ENCODE measurements at places on chromosomes 1 and 21. TPM values are rescaled to one million over a fixed set of nuclear protein-coding genes. Genes with fewer than 3 reads are reported as not detected.

Gene SHE
- polyA plus RNA-seq = not detected

Gene GRHL3
- polyA plus RNA-seq = 1.5 TPM

Gene KCNH1
- polyA plus RNA-seq = not detected

Gene CCSAP
- 2.8 TPM for polyA plus RNA-seq

Gene MARK1
- polyA plus RNA-seq = 5.5 TPM

Gene LCA5L
- polyA plus RNA-seq = 0.27 TPM

Gene FCRL5
- not detected for polyA plus RNA-seq

Gene SPRR2E
- 4.3 TPM for polyA plus RNA-seq

Gene FAM177B
- not detected for polyA plus RNA-seq

Gene CHI3L2
- polyA plus RNA-seq = 0.50 TPM

Gene CRB1
- polyA plus RNA-seq = not detected

Gene S100A12
- polyA plus RNA-seq = not detected
